ENCODE measurements at places on chromosomes 12 and 14. TPM values are rescaled to one million over a fixed set of nuclear protein-coding genes. Genes with fewer than 3 reads are reported as not detected.

DNA sequence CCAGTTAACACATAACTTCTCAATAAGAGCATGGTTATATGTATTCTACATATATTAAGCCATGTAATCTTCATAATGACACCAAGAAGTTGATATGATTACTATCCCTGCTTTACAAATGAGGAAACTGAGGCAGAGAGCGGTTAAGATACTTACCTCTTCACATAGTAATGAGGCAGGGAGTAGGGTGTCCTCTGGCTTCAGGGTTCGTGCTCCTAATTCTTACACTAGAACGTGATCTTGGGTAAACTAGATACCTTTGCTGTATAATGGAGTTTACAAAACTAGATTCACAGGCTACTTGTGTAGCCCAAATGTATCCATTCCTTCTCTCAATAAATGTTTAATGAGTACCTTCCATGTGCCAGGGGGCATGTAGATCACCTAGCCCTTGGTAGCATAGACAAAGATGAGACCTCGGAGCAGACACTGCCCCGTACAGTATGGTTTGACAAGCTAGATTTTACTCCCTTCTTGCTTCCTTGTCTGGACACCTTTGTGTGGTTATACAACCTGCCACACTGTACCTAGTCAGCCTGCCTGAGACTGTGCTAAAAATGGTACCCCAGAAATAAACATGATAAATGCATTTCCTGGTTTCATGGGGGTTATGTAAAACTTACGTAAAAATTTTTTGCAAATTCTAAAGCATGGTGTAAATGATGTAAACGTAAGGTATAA lies 991.8 kb downstream of the VRK1 start:
- DNase-seq = no peak

GRCh38 chr14:36451310-36452065 lies 68.5 kb downstream of the NKX2-1 start:
- no peak for DNase-seq

- DNase-seq = no peak
Observed at GRCh38 chr12:120797677-120798642, 72.3 kb downstream of the ACADS start.

DNA sequence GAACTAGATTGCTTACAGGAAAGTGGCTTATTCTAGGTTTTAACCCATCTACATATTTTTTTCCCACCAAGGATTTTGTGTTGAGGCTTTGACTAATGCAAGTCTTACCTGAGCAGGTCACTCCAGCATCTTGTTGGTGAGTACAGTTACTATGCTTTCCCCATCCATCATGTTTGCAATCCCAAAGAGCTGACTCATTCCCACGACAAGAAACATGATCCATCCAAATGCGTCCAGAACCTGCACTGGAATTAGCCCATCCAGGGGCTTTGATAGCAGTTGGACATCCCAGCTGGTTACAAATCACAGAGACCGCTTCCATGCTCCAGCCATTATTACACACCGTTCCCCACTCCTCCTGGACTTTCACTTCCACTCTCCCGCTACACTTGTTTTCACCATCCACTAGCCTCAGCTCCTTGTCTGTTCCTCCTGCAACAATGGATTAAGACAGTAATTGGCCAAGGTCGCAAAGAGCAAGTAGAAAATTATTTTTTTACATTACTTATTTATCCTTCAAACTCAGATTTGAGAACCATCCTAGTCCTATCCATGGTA lies 2.5 kb downstream of the CD163 start:
- no peak for DNase-seq

DNA sequence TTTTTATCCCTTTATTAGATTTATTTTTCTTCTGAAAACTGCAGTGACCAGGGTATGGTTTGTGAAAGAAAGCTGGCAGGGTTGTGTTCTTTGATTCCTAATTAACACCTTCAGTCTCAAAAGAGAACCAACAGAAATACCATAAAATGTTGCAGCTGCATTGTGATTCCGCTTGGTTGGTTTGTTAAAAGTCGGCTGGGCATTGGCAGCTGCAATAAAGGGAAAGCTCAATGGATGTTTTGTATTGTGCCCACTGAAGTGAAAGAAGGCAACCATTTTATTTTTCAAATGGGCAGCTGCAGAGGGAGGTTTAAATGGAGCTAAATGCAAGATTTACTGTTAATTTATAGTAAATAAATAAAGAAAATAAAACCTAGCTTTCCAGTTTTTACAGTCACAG lies 16.7 kb downstream of the LGR5 start:
- no peak for DNase-seq

DNA sequence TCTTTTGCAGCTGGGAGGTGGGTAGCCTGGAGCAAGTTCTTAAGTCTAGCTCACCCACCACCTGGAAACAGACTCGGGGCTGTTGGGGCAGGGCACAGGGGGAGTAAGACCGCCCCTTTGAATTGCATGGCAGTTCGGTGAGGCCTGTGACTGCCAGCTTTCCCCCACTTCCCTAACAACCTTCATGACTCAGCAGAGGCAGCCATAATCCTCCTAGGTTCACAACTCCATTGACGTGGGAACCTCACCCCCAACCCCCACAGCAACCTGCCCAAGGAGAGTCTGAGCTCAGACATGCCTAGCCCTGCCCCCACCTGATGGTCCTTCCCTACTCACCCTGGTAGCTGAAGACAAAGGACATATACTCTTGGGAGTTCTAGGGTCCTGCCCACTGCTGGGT lies 87.4 kb downstream of the NELL2 start:
- no peak for DNase-seq

- no peak for DNase-seq
Observed at GRCh38 chr12:129641926-129642325, 261.9 kb downstream of the TMEM132D start.

Gene TOMM20L
- total RNA-seq = not detected

Gene SIX4
- total RNA-seq = 0.20 TPM

All from lung microvascular endothelial cell (primary cell).